ENCODE measurements at places on chromosomes 13 and 19.

DNA sequence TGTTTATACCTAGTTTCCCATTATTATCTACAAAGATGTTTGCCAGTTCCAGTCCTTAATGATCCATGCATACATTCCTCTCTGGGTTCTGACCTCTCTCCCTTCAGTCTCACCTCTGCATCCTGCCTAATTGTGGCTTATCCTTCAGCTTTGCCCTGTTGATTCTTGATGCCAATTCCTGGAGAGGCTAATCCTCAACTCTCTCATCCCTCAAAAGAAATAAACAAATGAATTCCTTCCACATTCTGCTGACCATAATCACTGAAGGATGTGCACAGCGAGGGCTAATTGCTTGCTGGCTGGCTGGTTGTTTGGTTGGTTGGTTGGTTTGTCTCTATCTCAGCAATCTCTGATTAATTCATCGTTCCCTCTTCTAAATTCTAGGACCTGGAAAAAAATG is 113.8 kb downstream of the IRS2 start:
- H3K36me3 ChIP-seq, result no peaks in the 10 kb centered on the region
- H3K27me3 ChIP-seq, result peaks cover 20% of the 10 kb centered on the region
- H3K4me3 ChIP-seq, result no peak overlapping the region
- peaks cover 16% of the 10 kb centered on the region for H3K4me1 ChIP-seq
- peak; percentile 48 for DNase-seq

GRCh38 chr19:37389234-37389633 is 18.3 kb downstream of the ZNF527 start:
- H3K4me1 ChIP-seq, result no peaks in the 10 kb centered on the region
- no peak for DNase-seq

GRCh38 chr19:51576850-51577249 is 5.8 kb downstream of the ZNF175 start:
- H3K4me3 ChIP-seq, result no peak overlapping the region
- H3K36me3 ChIP-seq, result peaks cover 63% of the 10 kb centered on the region
- H3K27ac ChIP-seq, result no peak overlapping the region
- peaks cover 33% of the 10 kb centered on the region for H3K4me1 ChIP-seq
- H3K27me3 ChIP-seq, result no peaks in the 10 kb centered on the region
- no peak for DNase-seq

- no peak overlapping the region for H3K4me3 ChIP-seq
- H3K36me3 ChIP-seq, result no peaks in the 10 kb centered on the region
- no peaks in the 10 kb centered on the region for H3K4me1 ChIP-seq
- H3K27me3 ChIP-seq, result peaks cover 13% of the 10 kb centered on the region
Measured at GRCh38 chr19:5542665-5543064, 25.1 kb downstream of the TINCR start.

GRCh38 chr19:12098040-12098439 is 33.5 kb downstream of the ZNF844 start:
- no peak overlapping the region for H3K27ac ChIP-seq
- H3K36me3 ChIP-seq, result peaks cover 43% of the 10 kb centered on the region
- H3K27me3 ChIP-seq, result no peaks in the 10 kb centered on the region
- no peak overlapping the region for H3K4me3 ChIP-seq
- DNase-seq, result no peak

Data from HFFc6 (cell line).